ENCODE measurements at places on chromosomes 2 and 18. TPM values are rescaled to one million over a fixed set of nuclear protein-coding genes. Genes with fewer than 3 reads are reported as not detected.

Gene SDC1
- total RNA-seq, result 167 TPM

Gene SERPINB13
- not detected for total RNA-seq

Gene SIGLEC15
- total RNA-seq, result 0.06 TPM

Gene COLEC12
- total RNA-seq, result 0.06 TPM

Gene DBI
- 389 TPM for total RNA-seq

Gene KCNS3
- total RNA-seq, result 1.4 TPM

Gene MRPS5
- total RNA-seq, result 73.3 TPM

Gene GALNT13
- 13.4 TPM for total RNA-seq

Gene EML6
- 1.5 TPM for total RNA-seq

Gene C2orf15
- 0.51 TPM for total RNA-seq

Gene ZNF521
- total RNA-seq, result not detected

Gene SULT1C2
- 0.39 TPM for total RNA-seq

Gene ZAP70
- 0.18 TPM for total RNA-seq

Gene ST6GAL2
- 13.1 TPM for total RNA-seq

Gene TNS1
- 17.4 TPM for total RNA-seq

Gene NGEF
- 13.0 TPM for total RNA-seq

Gene ATAD2B
- 5.6 TPM for total RNA-seq

Gene FBXO15
- total RNA-seq, result 0.48 TPM

Gene LYPD1
- total RNA-seq, result 17.1 TPM

Gene CNTNAP5
- total RNA-seq, result not detected

Gene SLC5A6
- 62.0 TPM for total RNA-seq
